ENCODE measurements at places on chromosomes 5 and 9. TPM values are rescaled to one million over a fixed set of nuclear protein-coding genes. Genes with fewer than 3 reads are reported as not detected.

DNA sequence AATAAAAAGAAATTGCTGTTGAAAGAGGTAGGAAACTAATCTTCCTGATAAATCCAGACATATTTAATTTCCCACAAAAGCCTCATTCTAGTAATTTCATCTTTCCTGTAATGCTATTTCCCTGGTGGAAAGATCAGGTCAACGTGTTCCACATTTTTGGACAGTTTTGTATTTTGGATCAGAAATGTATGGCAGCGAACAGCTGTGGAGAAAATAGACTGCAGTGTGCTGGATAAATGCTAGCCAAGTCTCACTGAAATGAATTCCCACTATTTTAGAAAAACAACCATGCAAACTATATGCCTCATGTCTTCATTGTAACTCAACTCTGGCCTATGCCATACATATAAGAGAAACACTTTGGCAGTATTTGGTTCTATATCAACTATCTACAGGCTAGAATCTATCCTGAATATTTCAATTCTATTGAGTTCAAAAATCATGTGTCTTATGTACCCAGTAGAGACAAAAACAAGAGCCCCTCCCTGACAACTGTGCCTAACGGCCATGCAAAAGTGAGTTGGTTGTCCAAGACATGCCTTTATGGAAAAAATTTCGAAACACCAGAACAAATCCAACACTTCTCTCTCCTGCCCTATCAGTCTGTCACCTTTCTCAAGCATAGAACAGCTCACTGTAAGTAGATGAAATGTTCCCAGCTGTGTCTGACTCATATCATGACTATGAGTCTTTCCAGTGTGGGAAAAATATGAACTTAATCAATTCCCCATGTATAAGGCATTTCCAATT is 191.3 kb upstream of the NREP start:
- H3K4me3 ChIP-seq = no peak overlapping the region
- no peak for DNase-seq
- H3K27ac ChIP-seq = peak overlapping the region; percentile 1
- H3K36me3 ChIP-seq = no peaks in the 10 kb centered on the region
- H3K27me3 ChIP-seq = no peaks in the 10 kb centered on the region

GRCh38 chr9:89555451-89556375 is 49.1 kb upstream of the GADD45G start:
- no peaks in the 10 kb centered on the region for H3K36me3 ChIP-seq
- H3K4me1 ChIP-seq = peaks cover 3% of the 10 kb centered on the region
- no peak for DNase-seq
- H3K27ac ChIP-seq = no peak overlapping the region
- no peak overlapping the region for H3K4me3 ChIP-seq
- H3K27me3 ChIP-seq = no peaks in the 10 kb centered on the region

DNA sequence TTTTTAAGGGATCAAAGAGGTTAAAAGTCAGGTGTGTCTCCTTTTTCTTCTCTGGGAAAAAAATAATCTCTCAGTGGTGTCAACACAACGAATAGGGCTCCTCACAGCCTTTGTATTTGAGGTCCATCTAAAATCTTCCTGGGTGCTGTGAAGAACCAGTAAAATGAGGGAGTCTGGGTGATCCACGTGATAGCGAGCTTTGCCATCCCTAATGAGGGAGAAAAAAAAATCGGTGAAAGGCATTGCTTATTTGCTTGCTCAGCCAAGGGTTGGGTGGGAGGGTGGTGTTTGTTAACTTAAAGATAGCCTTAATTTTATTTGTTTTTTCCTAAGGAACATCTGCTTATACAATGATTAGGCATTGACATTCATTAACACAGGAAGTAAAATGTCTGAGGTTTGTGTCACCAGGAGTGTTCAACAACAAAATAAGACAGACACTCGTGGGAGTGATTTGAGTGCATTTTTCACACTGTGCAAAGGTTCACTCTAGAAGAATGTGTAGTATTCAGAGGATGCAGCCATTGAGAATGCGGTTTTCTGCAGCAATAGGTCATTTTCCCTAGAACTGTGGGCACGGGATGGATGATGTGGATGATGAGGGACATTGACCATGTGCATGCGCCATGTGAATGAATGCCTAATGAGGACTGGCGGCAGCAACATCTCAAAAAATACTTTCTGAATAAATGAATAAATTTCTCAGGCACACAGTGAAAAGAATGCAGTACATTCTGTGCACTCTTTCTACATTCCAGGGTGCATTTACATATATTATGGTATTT is 369.5 kb downstream of the NTRK2 start:
- no peak for DNase-seq
- H3K4me3 ChIP-seq = no peak overlapping the region
- no peaks in the 10 kb centered on the region for H3K27me3 ChIP-seq
- H3K4me1 ChIP-seq = no peaks in the 10 kb centered on the region
- no peaks in the 10 kb centered on the region for H3K36me3 ChIP-seq
- no peak overlapping the region for H3K27ac ChIP-seq

GRCh38 chr9:107784235-107784958 is 294.8 kb upstream of the KLF4 start:
- no peaks in the 10 kb centered on the region for H3K4me1 ChIP-seq
- H3K27ac ChIP-seq = no peak overlapping the region
- no peaks in the 10 kb centered on the region for H3K27me3 ChIP-seq
- no peaks in the 10 kb centered on the region for H3K36me3 ChIP-seq
- no peak overlapping the region for H3K4me3 ChIP-seq

Gene PCDH1
- 25.3 TPM for total RNA-seq

Gene PCDHA1
- not detected for total RNA-seq

Gene GNA14
- total RNA-seq = 4.3 TPM

Measured in right atrium auricular region (tissue), 2 donors.